Small intestine (tissue), 16 donors: ENCODE measurements at places on chromosomes 4 and X. TPM values are rescaled to one million over a fixed set of nuclear protein-coding genes. Genes with fewer than 3 reads are reported as not detected.

DNA sequence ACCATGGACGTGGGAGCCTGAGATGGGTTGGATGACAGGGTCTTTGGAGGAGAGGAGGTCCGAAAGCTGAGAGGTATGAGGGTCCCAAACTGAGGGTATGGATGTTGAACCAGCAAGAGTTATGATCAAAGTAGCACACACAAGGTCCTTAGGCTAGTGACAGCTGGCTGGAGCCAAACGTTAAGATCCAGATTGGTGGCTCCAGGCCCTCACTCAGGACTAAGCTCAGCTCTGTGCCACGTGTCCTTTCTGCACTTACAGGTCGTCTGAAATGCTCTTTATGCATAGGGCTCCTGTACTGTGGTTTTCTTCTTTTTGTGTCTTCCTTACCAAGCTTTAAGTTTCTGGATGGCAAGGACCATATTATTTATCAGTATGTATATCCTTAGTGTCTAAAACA is 35.4 kb downstream of the ADD1 start:
- H3K36me3 ChIP-seq = peaks cover 42% of the 10 kb centered on the region
- no peaks in the 10 kb centered on the region for H3K27me3 ChIP-seq
- no peak overlapping the region for H3K27ac ChIP-seq

- no peaks in the 10 kb centered on the region for H3K27me3 ChIP-seq
- no peaks in the 10 kb centered on the region for H3K4me1 ChIP-seq
- H3K27ac ChIP-seq = no peak overlapping the region
- H3K36me3 ChIP-seq = no peaks in the 10 kb centered on the region
These were observed 22.9 kb downstream of the SHROOM3 start for GRCh38 chr4:76457885-76458284.

DNA sequence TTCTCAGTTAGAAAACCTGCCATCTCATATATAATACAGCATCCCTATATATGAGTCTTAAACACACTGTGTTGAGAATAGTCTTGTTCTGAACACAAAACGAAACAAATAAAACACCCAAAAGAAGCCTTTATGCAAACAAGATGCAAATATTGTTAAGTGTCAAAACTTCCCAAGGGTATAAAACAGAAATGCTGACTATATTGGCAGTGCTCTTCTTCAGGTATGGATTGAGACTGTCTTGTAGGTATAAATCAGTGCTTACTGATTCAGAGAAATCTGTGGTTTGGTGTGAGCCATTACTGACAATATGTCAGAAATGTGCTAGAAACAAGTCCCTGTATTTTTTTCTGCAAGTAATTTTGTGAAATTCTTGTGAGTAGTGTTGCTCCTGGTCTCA is 82.8 kb upstream of the CTSO start:
- H3K36me3 ChIP-seq = no peaks in the 10 kb centered on the region
- H3K4me1 ChIP-seq = no peaks in the 10 kb centered on the region
- H3K4me3 ChIP-seq = no peak overlapping the region
- no peaks in the 10 kb centered on the region for H3K27me3 ChIP-seq
- H3K27ac ChIP-seq = no peak overlapping the region

Gene HMX1
- not detected for polyA plus RNA-seq

- no peaks in the 10 kb centered on the region for H3K27me3 ChIP-seq
- H3K4me1 ChIP-seq = no peaks in the 10 kb centered on the region
- no peak overlapping the region for H3K4me3 ChIP-seq
- H3K27ac ChIP-seq = no peak overlapping the region
- H3K36me3 ChIP-seq = no peaks in the 10 kb centered on the region
These were observed 9.4 kb upstream of the CDS1 start for GRCh38 chr4:84573385-84574068.

DNA sequence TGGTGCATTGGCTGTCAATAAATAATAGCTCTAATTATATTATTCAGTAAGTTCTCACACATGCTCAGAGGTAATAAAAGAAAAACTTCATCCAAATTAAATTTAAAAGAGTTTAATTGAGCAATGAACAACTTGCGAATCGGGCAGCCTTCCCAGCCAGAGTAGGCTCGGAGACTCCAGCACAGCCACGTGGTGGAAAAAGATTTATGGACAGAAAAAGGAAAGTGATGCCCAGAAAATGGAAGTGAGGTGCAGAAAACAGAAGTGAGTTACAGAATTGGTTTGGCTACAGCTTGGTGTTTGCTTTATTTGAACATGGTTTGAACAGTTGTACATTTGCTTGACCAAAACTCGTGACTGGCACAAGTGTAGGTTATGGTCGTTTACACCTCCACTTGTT is 13.6 kb upstream of the BOD1L1 start:
- no peak overlapping the region for H3K27ac ChIP-seq
- H3K36me3 ChIP-seq = no peaks in the 10 kb centered on the region

DNA sequence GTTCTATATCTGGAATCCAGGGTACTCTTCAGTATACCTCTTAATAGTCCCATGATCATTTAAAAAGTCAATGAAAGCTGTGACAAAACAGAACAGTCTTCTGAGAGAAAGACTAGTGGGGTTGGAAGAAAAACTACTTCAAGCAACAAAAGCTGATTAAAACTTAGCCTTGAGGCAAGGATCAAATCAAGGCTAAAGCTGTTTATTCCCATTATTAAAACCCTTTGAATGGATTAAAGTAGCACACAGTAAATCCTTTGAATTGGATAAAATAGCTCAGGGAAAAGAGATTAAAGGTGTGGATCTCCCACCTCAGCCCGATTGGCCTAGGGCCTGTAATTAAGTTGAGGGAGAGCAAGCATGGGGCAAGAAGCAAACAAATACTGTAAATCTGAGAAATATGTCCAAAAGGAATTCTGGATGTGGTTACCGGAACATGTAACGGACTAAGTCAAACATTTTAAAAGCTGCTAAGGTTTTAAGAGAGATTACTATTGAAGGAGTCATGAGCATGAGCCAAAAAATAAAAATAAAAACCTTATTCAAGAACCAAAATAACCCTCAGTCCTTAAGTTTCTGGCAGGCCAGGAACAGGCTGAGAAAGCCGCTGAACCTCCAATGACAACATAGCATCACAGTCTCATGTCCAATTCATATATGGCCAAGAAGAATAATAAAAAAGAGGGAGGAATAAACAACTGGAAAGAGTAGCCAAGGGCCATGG is 257.3 kb upstream of the NEIL3 start:
- no peak overlapping the region for H3K4me3 ChIP-seq
- DNase-seq = no peak
- no peaks in the 10 kb centered on the region for H3K36me3 ChIP-seq

DNA sequence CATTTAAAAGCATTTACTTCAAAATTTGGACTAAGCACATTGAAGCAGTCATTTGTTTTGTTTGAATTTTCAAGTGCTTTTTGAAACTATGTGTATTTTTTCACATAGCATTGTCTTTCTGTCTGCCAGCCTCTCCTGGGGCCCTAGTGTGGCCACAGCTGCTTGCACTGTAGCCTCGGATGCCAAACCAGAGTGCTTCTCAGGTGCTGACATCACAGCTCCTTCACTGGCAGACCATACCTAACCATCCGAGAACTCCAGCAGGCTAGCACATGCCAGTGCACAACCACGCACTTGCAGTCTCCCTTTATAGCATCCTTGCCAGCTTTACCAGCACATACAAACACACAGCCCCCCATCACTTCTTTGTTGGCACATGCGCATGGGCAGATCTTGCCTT is 1019.7 kb downstream of the STPG2 start:
- H3K27me3 ChIP-seq = no peaks in the 10 kb centered on the region
- DNase-seq = no peak
- no peak overlapping the region for H3K27ac ChIP-seq
- H3K4me1 ChIP-seq = no peaks in the 10 kb centered on the region
- H3K36me3 ChIP-seq = no peaks in the 10 kb centered on the region
- no peak overlapping the region for H3K4me3 ChIP-seq

DNA sequence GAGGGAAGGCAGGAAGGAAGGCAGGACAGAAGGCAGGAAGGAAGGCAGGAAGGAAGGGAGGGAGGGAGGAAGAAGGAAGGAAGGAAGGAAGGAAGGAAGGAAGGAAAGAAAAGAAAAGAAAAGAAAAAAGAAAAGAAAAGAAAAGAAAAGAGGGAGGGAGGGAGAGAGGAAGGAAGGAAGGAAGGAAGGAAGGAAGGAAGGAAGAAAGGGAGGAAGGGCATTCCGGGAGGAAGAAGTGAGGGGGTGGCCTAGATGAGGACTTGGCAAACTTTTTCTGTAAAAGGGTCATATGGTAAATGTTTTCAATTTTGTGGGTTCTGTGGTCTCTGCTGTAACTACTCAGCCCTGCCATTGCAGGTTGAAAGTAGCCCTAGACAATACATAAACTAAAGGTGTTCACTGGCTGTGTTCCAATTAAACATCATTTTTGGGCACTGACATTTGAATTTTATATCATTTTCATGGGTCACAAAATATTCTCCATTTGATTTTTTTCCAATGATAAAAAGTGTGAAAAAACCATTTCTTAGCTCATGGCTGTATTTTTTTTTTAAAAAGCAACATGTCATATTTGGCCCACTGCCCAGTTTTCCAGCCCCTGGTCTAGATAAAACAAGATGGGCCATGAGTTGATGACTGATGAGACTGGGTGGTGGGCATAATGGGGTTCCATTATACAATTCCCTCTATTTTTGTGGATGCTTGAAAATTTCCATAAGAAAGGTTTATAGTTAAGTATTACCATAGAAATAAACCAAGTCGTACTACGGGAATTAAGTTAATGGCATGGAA is 3.1 kb downstream of the ZNF630 start:
- H3K27me3 ChIP-seq = no peaks in the 10 kb centered on the region
- DNase-seq = no peak
- H3K27ac ChIP-seq = no peak overlapping the region
- no peaks in the 10 kb centered on the region for H3K4me1 ChIP-seq
- no peaks in the 10 kb centered on the region for H3K36me3 ChIP-seq

Gene ADAM29
- not detected for polyA plus RNA-seq

DNA sequence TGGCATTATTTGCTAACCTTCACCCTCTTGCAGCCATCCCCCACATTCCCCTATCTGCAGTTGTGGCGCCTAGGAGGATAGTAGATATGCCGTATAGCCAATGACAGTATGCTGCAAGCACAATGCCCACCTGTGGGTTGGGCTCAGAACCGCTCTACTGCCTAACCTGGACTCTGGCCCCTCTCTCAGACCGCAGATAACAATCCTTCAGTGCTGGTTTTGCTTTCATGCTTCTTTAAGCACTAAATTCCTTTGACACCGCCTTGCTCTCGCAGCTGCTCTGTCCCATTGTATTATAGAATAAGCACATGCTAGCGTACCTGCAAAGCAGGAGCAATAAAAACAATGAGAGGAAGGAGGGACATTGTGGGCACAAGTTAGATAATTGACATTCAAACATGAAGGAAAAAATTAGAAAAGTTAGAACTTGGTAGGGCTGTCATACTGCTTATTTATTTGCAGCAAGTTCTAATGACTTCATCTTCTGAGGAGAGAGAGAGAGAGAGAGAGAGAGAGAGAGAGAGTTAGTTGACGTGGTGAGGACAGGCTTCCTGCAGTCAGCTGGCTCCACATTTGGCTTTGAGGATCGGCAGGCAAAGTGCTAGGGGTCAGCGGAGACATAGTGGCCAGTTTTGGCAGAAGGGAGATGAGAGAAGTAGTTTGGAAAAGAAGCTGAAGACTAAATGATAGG is 55.8 kb downstream of the WWC2 start:
- DNase-seq = peak; percentile 91
- H3K27ac ChIP-seq = no peak overlapping the region
- H3K4me1 ChIP-seq = no peaks in the 10 kb centered on the region
- no peaks in the 10 kb centered on the region for H3K27me3 ChIP-seq
- no peaks in the 10 kb centered on the region for H3K36me3 ChIP-seq

Gene LINC00632
- polyA plus RNA-seq = 14.3 TPM

GRCh38 chr4:54066088-54066415 is 1.6 kb upstream of the CHIC2 start:
- no peaks in the 10 kb centered on the region for H3K36me3 ChIP-seq
- no peak for DNase-seq
- no peaks in the 10 kb centered on the region for H3K27me3 ChIP-seq
- H3K4me3 ChIP-seq = no peak overlapping the region
- peak overlapping the region; percentile 76 for H3K27ac ChIP-seq
